ENCODE measurements at places on chromosomes 2 and 18. TPM values are rescaled to one million over a fixed set of nuclear protein-coding genes. Genes with fewer than 3 reads are reported as not detected.

RTP5 gene
- total RNA-seq, result not detected

DNA sequence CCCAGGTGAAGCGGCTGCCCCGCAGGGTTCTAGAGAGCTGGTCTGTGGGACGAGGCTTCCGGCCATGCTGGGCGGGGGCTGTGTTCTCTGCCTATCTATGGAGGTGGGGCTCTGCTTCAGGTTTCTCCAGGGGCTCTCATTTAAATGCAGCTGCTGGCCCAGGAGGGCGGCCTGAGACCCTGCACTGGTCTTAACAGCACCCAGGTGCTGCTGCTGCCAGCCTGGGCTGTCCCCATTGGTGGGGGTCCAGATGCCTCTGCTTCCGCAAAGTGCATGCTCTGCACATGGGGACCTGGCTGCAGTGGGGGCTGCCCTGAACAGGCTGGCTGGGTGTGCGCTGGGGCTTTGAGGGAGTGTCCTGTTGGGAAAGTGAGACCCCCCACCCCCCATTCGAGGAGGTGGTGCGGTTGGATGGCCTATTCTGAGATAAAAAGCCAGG, 29.7 kb upstream of the ALLC start:
- no peak for DNase-seq
- H3K4me1 ChIP-seq, result no peaks in the 10 kb centered on the region
- H3K36me3 ChIP-seq, result no peaks in the 10 kb centered on the region
- H3K4me3 ChIP-seq, result no peak overlapping the region
- peaks cover 2% of the 10 kb centered on the region for H3K27me3 ChIP-seq

GCG gene
- total RNA-seq, result 0.36 TPM

DNA sequence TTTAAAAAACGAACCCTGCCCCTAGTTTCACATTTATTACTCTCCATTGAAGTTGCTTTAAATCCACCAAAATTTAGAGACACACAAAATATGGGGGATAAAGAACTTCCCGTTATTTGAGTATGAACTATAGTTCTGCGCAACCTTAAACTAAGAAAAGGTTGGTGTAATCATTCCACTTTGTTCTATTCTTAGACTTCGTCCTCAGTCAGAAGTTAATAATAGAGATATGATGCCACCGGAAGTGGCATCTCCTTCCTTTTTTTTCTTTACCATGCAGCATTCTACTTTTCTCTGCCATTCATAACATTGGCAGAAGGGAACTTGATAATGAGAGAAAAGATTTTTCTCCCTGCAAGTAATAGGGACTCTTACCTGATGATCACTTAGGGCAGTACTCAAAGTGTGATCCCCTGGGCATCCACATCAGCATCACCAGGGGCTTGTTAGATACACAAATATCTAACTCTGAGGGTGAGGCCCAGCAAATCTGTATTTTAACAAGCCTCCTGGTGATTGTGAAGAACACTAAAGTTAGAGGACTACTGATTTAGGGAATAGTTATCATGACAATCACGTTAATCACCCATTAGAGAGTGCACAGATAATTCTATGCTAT, 147.7 kb upstream of the DTNA start:
- H3K27ac ChIP-seq, result no peak overlapping the region
- no peak for DNase-seq
- H3K27me3 ChIP-seq, result no peaks in the 10 kb centered on the region
- no peak overlapping the region for H3K4me3 ChIP-seq

DNA sequence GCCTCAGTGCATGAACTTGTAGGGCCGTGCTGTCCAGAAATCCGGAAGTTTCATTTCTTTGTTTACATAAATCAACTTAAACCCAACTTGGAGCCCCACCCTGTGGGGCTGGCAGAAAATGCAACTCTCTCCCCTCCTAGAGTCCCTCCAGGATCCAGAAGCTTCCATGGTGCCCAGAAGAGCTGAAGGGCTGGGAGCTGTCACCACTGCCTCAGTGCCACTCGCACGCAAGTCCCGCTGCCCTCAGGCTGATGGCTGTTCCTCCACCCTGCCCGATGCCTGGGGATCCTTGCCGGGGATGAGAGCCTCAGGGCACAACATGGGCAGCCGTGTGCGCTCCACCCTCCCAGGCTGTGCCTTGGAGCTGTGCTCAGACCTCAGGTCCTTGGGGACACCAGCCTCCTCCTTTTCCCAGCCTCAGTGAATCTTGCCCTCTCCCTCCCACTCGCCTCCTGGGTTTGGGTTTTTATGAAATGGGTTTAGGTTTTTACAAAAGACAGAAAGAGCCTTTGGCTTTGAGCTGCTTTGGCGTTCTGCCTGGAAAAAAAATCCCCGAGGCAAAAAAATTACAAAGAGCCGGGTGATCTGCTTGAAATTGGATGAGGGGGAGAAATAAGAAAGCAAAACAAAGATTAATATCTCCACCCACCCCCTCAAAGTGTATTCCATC, 155.2 kb downstream of the TWIST2 start:
- peaks cover 5% of the 10 kb centered on the region for H3K36me3 ChIP-seq
- peaks cover 20% of the 10 kb centered on the region for H3K27me3 ChIP-seq
- no peak overlapping the region for H3K4me3 ChIP-seq

GRCh38 chr2:237556773-237557632, 9.4 kb upstream of the PRLH start:
- peaks cover 11% of the 10 kb centered on the region for H3K36me3 ChIP-seq
- no peaks in the 10 kb centered on the region for H3K4me1 ChIP-seq
- H3K27ac ChIP-seq, result no peak overlapping the region
- peaks cover 3% of the 10 kb centered on the region for H3K27me3 ChIP-seq

DLGAP1 gene
- 5.1 TPM for total RNA-seq

- peaks cover 11% of the 10 kb centered on the region for H3K4me1 ChIP-seq
- H3K36me3 ChIP-seq, result no peaks in the 10 kb centered on the region
- H3K27ac ChIP-seq, result no peak overlapping the region
- DNase-seq, result no peak
Observed at GRCh38 chr18:55968550-55968949, 380.6 kb upstream of the TCF4 start.

GRCh38 chr2:19216676-19217602, 141.5 kb downstream of the OSR1 start:
- peaks cover 2% of the 10 kb centered on the region for H3K4me1 ChIP-seq
- no peaks in the 10 kb centered on the region for H3K36me3 ChIP-seq
- no peak overlapping the region for H3K4me3 ChIP-seq
- peaks cover 1% of the 10 kb centered on the region for H3K27me3 ChIP-seq

DNA sequence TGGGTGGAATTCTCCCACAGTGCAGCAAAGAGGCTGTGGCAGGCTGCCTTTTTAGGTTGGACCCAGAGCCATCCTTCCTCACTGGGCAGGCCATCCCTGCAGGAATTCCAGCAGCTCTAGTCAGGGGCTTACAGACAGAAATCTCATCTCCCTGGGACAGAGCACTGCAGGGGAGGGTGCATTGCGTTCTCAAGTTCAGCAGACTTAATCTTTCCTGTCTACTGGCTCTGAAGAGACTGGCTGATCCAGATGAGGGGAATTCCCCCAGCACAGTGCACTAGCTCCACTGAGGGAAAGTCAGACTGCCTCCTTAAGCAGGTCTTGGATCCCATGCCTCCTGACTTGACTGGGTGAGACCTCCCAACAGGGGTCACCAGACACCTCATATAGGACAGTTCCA, 899.7 kb upstream of the VRK2 start:
- H3K27ac ChIP-seq, result no peak overlapping the region
- DNase-seq, result no peak
- H3K4me1 ChIP-seq, result no peaks in the 10 kb centered on the region
- H3K27me3 ChIP-seq, result no peaks in the 10 kb centered on the region

GRCh38 chr2:115491186-115491793, 1048.8 kb downstream of the DPP10 start:
- no peaks in the 10 kb centered on the region for H3K27me3 ChIP-seq
- H3K27ac ChIP-seq, result no peak overlapping the region
- H3K4me3 ChIP-seq, result no peak overlapping the region
- peaks cover 1% of the 10 kb centered on the region for H3K4me1 ChIP-seq
- H3K36me3 ChIP-seq, result peaks cover 12% of the 10 kb centered on the region

ASTL gene
- total RNA-seq, result 0.60 TPM

NT5DC4 gene
- not detected for total RNA-seq

DNA sequence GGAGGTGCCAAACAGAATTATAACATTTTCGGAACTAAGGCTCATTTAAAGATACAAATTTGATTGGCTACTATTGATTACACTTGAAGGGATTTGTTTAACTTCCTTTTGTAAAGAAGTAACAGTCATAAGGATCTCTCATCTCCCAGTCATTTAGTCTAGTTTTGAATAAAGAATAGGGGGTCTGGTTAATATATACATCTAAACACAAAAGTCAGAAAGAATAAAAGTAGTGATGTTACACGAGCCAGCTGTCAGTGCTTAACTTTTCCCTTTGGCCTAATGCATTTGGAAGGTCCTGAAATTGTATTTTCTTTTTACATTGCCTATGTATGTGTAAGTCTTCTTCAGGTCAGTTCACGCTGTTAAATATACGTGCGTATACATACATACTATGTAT, 8.1 kb downstream of the SEPTIN2 start:
- peaks cover 30% of the 10 kb centered on the region for H3K36me3 ChIP-seq
- no peak overlapping the region for H3K4me3 ChIP-seq
- H3K4me1 ChIP-seq, result peaks cover 42% of the 10 kb centered on the region
- DNase-seq, result no peak
